Esophagus squamous epithelium (tissue), 5 donors: ENCODE measurements at places on chromosomes 1 and 21.

- no peak for DNase-seq
Observed at GRCh38 chr1:158149175-158149574, 31.5 kb upstream of the CD1D start.

GRCh38 chr1:108533351-108534083 lies 26.4 kb upstream of the EEIG2 start:
- DNase-seq: no peak

- DNase-seq: no peak
Observed at GRCh38 chr1:84060781-84061180, 61.8 kb upstream of the TTLL7 start.

- no peak for DNase-seq
Observed at GRCh38 chr1:153343040-153343681, 5.5 kb downstream of the PGLYRP4 start.

DNA sequence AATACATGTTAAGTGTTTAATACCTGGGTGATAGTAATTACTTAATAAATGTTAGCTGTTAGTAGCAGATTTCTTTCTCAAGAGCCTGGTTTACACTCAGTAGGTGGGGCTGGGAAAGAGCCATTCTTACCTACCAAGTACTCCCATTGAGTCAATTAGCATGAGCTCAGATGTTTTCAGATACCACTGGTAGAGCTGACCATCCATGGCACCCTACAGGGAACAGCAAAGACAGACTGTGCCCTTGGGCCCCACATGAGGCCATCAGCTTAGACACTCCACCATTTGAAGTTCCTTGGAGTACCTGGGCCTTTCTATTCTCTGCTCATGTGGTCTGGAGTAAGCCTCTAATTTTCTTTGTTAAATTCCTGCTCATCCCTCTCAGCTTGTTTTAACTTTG lies 179.3 kb downstream of the CACNA1E start:
- no peak for DNase-seq

- DNase-seq: no peak
Observed at GRCh38 chr1:108708691-108709660, 3.7 kb upstream of the FNDC7 start.

- DNase-seq: no peak
Observed at GRCh38 chr1:90143591-90143990, 148.7 kb downstream of the ZNF326 start.

GRCh38 chr1:219927956-219928790 lies at the start of gene SLC30A10:
TSS of gene SLC30A10 (minus strand) at chr1:219928557. CDS start at chr1:219928440, 117 bp downstream.
- no peak for DNase-seq

GRCh38 chr1:239861985-239862384 lies 229.7 kb upstream of the FMN2 start:
- no peak for DNase-seq

- no peak for DNase-seq
Observed at GRCh38 chr21:41170859-41171609, 3.1 kb downstream of the BACE2 start.

- DNase-seq: no peak
Observed at GRCh38 chr21:19228226-19228625, 824.6 kb upstream of the TMPRSS15 start.

DNA sequence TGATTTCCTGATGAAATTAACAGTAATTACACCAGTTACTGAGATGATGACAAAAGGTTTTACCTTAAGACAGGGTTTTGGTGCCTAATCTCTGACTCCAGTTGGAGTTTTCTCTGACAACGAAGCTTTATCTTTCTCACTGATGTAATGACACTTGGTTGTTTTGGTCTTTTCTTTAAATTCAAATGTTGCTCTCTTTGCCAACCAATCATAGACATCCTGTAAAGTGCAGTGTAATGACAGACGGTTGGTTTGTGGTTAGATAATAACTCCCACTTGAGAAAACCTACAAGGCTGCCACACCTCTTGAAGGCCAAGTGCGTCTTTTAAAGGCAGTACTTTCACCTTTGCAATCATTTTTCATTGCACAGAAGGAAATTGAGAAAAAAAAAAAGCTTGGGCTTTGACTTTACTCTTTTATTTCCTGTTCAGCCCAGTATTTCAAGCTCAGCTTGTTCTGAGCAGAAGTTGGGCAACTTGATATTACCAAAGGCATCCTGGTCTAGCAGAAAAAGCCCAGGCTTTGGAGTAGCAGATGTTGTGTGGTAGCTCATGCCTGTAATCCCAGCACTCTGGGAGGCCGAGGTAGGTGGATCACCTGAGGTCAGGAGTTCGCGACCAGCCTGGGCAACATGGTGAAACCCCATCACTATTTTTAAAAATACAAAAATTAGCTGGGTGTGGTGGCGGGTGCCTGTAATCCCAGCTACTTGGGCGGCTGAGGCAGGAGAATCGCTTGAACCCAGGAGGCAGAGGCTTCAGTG lies 14.9 kb downstream of the PDIK1L start:
- no peak for DNase-seq

GRCh38 chr21:34502480-34503106 lies 9.4 kb downstream of the KCNE1 start:
- DNase-seq: no peak

DNA sequence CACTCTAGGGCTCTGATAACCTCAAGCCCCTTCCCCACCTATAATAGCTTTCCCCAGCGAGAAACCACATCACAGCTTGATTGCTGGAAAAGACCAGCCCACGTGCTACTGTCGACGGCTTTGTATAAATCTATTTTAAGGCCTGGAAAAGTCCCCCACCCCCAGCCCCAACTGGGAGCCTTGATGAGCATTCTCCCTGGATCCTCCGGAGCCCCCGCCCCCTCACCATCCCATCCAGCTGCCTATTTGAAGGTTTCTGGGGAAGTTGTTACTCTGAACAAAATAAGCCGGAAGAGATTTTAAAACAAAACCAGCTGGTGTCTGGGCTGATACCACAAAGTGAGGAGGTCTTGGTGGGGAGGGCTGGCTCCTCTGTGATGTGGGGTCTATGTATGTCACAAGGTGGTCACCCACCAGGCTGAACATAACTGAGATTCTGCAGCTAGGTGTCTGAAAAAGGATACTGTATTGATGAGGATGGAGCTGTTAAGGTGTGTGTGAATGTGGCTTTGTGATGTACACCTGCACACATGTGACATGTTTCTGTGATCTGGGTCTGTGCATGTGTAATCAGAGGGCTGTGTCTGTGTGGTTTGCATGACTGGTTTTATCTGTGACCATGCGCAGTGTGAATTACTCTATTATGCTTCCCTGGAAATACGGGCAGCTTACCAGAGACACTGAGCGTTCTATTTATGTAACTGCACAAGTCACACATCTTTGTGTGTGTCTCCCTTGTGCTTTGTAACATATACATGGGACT lies 25.0 kb downstream of the RIMS3 start:
- DNase-seq: no peak

DNA sequence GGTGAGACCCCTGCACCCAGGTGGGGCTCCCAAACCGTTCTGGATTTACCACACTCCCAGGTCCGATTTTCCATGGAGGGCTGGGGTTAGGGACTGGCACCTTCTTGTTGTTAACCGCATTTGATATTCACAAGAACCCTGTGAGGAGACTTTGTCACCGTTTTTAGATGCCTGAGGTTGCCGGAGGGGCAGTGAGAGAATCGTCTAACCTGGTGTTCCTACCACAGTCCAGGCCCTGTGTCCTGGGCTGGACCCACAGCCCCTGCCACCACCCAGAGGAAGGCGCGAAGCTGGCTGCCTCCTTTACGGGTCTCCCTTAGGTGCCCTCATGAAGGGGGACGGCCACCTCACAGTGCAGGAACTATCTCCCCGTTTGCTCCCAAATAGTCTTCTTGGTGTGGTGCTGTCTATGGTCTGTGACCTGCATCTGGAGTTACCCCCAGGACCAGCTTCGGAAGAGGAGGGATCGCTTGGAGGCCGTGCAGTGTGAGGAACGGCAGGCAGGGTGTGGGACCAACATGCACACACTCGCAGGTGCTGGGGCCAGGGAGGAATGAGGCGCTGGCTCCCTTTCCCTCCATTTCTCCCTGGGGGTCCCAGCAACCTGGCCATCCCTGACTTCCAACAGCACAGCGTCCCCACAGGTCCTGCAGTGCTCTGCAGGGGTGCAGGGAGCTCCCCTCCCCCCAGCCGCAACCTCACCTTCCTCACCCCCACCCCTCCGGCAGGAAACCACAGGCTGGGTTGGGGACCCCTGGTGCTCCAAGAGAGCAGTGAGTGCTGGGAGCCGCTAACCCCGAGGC lies 7.0 kb downstream of the SIM2 start:
- DNase-seq: no peak

GRCh38 chr1:7752512-7753417 lies 18.3 kb upstream of the VAMP3 start:
- no peak for DNase-seq

GRCh38 chr1:86370601-86371022 lies 25.5 kb downstream of the ODF2L start:
- no peak for DNase-seq

DNA sequence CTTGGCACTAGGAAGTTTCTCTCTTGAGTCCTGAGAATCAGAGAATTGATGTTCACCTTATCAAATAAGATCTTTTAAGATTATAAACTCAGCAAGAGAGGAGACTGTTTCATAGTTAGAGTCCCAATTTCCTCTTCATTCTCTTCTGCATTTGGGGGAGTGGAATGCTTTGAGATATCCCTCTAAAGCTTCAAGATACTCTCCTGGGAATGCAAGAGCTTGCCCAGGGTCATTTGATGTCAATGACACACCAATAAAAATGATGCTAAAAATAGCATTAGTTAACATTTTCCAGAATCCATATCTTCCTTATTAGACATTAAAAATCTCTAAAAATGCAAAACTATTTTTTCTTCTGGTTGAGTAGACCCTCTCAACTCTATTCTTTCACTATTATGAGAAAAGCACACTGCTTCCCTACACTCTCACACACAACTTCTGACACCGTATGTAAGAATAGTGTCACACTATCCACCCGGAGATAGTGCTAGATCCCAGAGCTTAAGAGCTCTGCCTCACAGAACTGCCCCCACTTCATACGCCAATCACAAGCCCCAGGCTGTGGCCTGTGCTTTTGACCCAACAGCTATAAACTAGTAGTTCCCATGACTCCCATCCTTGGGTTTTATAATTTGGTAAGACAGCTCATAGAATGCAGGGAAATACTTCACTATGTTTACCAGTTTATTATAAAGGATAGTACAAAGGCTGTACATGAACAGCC lies 399.9 kb upstream of the RUNX1 start:
- no peak for DNase-seq
